ENCODE measurements at places on chromosomes 7 and 10.

DNA sequence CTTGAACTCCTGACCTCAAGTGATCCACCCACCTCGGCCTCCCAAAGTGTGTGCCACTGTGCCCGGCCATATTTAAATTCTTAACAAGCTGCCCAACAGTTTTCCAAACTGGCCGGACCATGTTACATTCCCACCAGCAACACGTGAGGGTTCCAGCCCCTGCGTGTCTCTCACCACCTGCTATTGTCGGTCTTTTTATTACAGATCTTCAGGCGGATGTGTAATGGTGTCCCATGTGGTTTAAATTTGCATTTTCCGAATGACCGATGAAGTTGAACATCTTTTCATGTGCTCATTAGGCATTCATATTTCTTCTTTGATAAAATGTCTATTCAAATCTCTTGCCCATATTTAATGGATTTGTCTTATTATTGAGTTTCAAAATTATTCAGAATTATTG lies 11.5 kb downstream of the ELFN1 start:
- no peak for DNase-seq
- no peak overlapping the region for H3K27ac ChIP-seq
- H3K36me3 ChIP-seq = no peaks in the 10 kb centered on the region
- H3K27me3 ChIP-seq = peaks cover 24% of the 10 kb centered on the region
- no peak overlapping the region for H3K4me3 ChIP-seq

GRCh38 chr10:116385994-116386809 lies 41.4 kb upstream of the PNLIPRP3 start:
- peaks cover 9% of the 10 kb centered on the region for H3K27me3 ChIP-seq
- no peak overlapping the region for H3K27ac ChIP-seq
- H3K4me3 ChIP-seq = no peak overlapping the region
- no peaks in the 10 kb centered on the region for H3K4me1 ChIP-seq

- no peaks in the 10 kb centered on the region for H3K4me1 ChIP-seq
- peaks cover 32% of the 10 kb centered on the region for H3K27me3 ChIP-seq
- DNase-seq = no peak
- no peaks in the 10 kb centered on the region for H3K36me3 ChIP-seq
Measured at GRCh38 chr10:69696073-69696731, 66.2 kb downstream of the FAM241B start.

GRCh38 chr10:12829831-12830390 lies 171.6 kb downstream of the CCDC3 start:
- DNase-seq = no peak
- H3K4me1 ChIP-seq = no peaks in the 10 kb centered on the region
- H3K4me3 ChIP-seq = no peak overlapping the region
- H3K27ac ChIP-seq = no peak overlapping the region
- H3K36me3 ChIP-seq = peaks cover 14% of the 10 kb centered on the region

- H3K4me3 ChIP-seq = no peak overlapping the region
- DNase-seq = no peak
- no peaks in the 10 kb centered on the region for H3K27me3 ChIP-seq
- H3K36me3 ChIP-seq = peaks cover 18% of the 10 kb centered on the region
- H3K27ac ChIP-seq = peak overlapping the region; percentile 82
Measured at GRCh38 chr7:100369105-100369504, 4.2 kb upstream of the PILRA start.

DNA sequence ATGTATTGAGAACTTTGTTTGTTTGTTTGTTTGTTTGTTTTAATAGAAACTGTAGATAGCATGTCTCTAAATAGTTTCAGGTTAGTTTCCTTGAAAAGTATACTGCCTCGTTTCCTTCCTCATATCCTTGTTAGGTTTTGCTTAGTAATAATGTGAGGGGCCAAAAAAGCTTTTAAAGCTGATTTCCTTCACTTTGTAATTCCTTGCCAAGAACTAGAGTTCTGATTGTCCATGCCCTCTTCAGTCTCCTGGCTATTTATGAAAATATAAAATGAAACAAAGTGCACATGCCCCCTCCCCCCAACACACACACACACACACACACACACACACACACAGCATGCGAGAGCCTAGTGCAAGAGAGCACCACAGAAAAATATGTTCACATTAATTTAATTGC lies 115.8 kb downstream of the FZD1 start:
- no peaks in the 10 kb centered on the region for H3K27me3 ChIP-seq
- no peak for DNase-seq
- no peaks in the 10 kb centered on the region for H3K36me3 ChIP-seq
- no peak overlapping the region for H3K27ac ChIP-seq

- H3K27ac ChIP-seq = no peak overlapping the region
- DNase-seq = no peak
- H3K4me3 ChIP-seq = no peak overlapping the region
- H3K4me1 ChIP-seq = no peaks in the 10 kb centered on the region
Measured at GRCh38 chr10:80571352-80571751, 33.6 kb downstream of the SH2D4B start.

GRCh38 chr10:123995461-123996131 lies 97.8 kb downstream of the CHST15 start:
- no peaks in the 10 kb centered on the region for H3K4me1 ChIP-seq
- H3K27me3 ChIP-seq = peaks cover 95% of the 10 kb centered on the region
- H3K36me3 ChIP-seq = peaks cover 2% of the 10 kb centered on the region
- no peak overlapping the region for H3K27ac ChIP-seq
- no peak for DNase-seq

DNA sequence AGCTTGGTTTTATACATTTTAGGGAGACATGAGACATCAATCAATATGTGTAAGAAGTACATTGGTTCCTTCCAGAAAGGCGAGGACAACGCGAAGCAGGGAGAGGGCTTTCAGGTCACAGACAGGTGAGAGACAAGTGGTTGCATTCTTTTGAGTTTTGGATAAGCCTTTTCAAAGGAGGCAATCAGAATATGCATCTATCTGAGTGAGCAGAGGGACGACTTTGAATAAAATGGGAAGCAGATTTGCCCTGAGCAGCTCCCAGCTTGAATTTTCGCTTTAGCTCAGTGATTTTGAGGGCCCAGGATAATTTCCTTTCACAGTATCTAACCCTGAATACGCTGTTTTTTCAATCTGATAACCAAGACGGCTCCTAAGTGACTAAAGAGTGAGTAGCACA lies 82.5 kb upstream of the MYO3A start:
- H3K27ac ChIP-seq = no peak overlapping the region
- no peaks in the 10 kb centered on the region for H3K36me3 ChIP-seq
- DNase-seq = no peak
- H3K4me3 ChIP-seq = no peak overlapping the region

- no peak for DNase-seq
- H3K27ac ChIP-seq = no peak overlapping the region
- peaks cover under 1% of the 10 kb centered on the region for H3K4me1 ChIP-seq
- peaks cover 42% of the 10 kb centered on the region for H3K36me3 ChIP-seq
- no peak overlapping the region for H3K4me3 ChIP-seq
- no peaks in the 10 kb centered on the region for H3K27me3 ChIP-seq
Measured at GRCh38 chr10:5915451-5915850, 25.4 kb downstream of the FBH1 start.

GRCh38 chr7:129188892-129189660 lies 643 bp downstream of the SMO start:
- H3K4me1 ChIP-seq = peaks cover 5% of the 10 kb centered on the region
- no peak for DNase-seq
- peak overlapping the region; percentile 51 for H3K4me3 ChIP-seq
- peaks cover 1% of the 10 kb centered on the region for H3K36me3 ChIP-seq
- no peak overlapping the region for H3K27ac ChIP-seq

GRCh38 chr10:63466144-63466935 lies 563 bp upstream of the JMJD1C start:
- H3K27me3 ChIP-seq = no peaks in the 10 kb centered on the region
- H3K27ac ChIP-seq = peak overlapping the region; percentile 93
- peaks cover 13% of the 10 kb centered on the region for H3K36me3 ChIP-seq
- peaks cover 35% of the 10 kb centered on the region for H3K4me1 ChIP-seq
- H3K4me3 ChIP-seq = peak overlapping the region; percentile 98
- DNase-seq = no peak

DNA sequence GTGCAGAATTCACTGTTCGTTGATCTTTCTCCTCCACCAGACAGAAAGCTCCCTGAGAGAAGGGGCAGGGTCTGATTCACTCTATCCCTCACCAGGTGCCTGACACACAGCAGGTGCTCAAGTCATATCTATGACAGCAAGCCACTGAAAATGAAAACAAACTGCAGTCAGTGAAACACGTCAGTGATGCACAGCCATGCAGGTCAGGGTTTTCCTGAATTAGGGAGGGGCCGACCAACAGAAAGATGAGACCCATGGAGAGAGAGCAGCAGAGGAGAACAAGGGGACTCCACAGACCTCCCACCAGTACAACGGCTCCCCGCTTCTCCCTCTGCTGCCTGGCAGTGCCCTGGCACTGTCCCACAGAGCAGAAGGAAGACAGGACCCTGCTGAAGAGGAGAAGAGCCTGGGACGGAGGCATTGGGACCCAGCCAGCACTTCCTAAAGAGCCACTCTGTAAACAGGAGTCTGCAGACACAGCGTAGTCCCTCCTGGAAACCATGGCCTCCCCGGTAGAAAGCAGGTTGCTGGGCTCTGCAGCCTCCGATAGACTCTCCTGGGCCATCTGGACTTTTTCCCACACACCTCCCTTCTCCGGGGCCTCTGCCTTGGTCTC lies 50.3 kb downstream of the FAM53B start:
- H3K27me3 ChIP-seq = no peaks in the 10 kb centered on the region
- peaks cover 52% of the 10 kb centered on the region for H3K36me3 ChIP-seq
- peaks cover 86% of the 10 kb centered on the region for H3K4me1 ChIP-seq
- peak overlapping the region; percentile 62 for H3K4me3 ChIP-seq
- DNase-seq = no peak

GRCh38 chr7:134785842-134786241 lies 6.4 kb downstream of the CALD1 start:
- DNase-seq = no peak
- no peaks in the 10 kb centered on the region for H3K36me3 ChIP-seq
- H3K27me3 ChIP-seq = peaks cover 4% of the 10 kb centered on the region

DNA sequence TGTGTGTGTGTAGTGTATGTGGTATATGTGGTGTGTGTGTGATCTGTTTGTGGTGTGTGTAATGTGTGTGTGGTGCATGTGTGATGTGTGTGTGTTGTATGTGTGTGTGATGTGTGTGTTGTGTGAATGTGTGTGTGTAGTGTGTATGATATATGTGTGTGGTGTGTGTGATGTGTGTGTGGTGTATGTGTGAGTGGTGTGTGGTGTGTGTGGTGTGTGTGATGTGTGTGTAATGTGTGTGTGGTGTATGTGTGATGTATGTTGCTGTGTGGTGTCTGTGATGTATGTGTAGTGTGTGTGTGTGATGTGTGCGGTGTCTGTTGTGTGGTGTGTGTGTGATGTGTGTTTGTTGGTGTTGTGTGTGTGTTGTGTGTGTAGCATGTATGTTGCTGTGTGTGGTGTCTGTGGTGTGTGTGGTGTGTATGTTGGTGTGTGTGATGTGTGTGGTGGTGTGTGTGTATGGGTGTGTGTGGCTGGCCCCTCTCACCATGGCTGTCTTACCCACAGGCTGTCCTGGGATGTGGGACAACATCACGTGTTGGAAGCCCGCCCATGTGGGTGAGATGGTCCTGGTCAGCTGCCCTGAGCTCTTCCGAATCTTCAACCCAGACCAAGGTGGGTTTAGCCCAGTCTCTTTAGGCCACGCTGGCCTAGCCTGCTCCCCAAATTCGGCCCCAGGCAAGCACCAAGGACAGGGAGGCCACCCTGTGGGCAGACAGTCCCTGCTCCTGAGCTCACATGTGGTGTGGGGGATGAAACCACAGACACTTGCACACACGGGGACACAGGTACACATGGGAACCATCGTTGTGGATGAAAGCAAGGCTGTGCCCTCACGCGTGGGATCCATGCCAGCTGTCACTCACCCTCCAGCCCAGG lies 25.6 kb downstream of the ADCYAP1R1 start:
- H3K4me1 ChIP-seq = no peaks in the 10 kb centered on the region
- peaks cover 23% of the 10 kb centered on the region for H3K27me3 ChIP-seq
- no peak for DNase-seq
- H3K4me3 ChIP-seq = no peak overlapping the region
- H3K27ac ChIP-seq = no peak overlapping the region

GRCh38 chr7:108497082-108497725 lies 28.7 kb downstream of the PNPLA8 start:
- H3K4me1 ChIP-seq = peaks cover 5% of the 10 kb centered on the region
- H3K36me3 ChIP-seq = peaks cover 33% of the 10 kb centered on the region
- no peak overlapping the region for H3K27ac ChIP-seq
- no peak for DNase-seq
- no peak overlapping the region for H3K4me3 ChIP-seq

- H3K4me1 ChIP-seq = peaks cover 44% of the 10 kb centered on the region
- H3K27me3 ChIP-seq = no peaks in the 10 kb centered on the region
- H3K4me3 ChIP-seq = peak overlapping the region; percentile 82
- no peak for DNase-seq
- H3K27ac ChIP-seq = no peak overlapping the region
- peaks cover 7% of the 10 kb centered on the region for H3K36me3 ChIP-seq
Measured at GRCh38 chr10:131980761-131981428, 828 bp downstream of the BNIP3 start.

GRCh38 chr10:91694170-91694794 lies 61.4 kb upstream of the PPP1R3C start:
- H3K27me3 ChIP-seq = peaks cover 14% of the 10 kb centered on the region
- no peak for DNase-seq
- no peaks in the 10 kb centered on the region for H3K4me1 ChIP-seq
- H3K4me3 ChIP-seq = no peak overlapping the region
- no peak overlapping the region for H3K27ac ChIP-seq

GRCh38 chr10:24027107-24027506 lies 181.8 kb upstream of the KIAA1217 start:
- no peak overlapping the region for H3K27ac ChIP-seq
- H3K36me3 ChIP-seq = no peaks in the 10 kb centered on the region
- no peak for DNase-seq
- no peak overlapping the region for H3K4me3 ChIP-seq

- DNase-seq = no peak
- no peak overlapping the region for H3K4me3 ChIP-seq
- no peaks in the 10 kb centered on the region for H3K27me3 ChIP-seq
- no peaks in the 10 kb centered on the region for H3K36me3 ChIP-seq
- H3K27ac ChIP-seq = no peak overlapping the region
Measured at GRCh38 chr7:104386943-104387342, 58.5 kb downstream of the LHFPL3 start.

GRCh38 chr10:88830643-88831268 lies 20.9 kb downstream of the ANKRD22 start:
- H3K27ac ChIP-seq = peak overlapping the region; percentile 47
- DNase-seq = no peak
- no peaks in the 10 kb centered on the region for H3K27me3 ChIP-seq
- H3K36me3 ChIP-seq = no peaks in the 10 kb centered on the region

GRCh38 chr10:61251089-61251488 lies 202.1 kb downstream of the TMEM26 start:
- H3K27me3 ChIP-seq = peaks cover 24% of the 10 kb centered on the region
- H3K4me1 ChIP-seq = no peaks in the 10 kb centered on the region
- H3K36me3 ChIP-seq = no peaks in the 10 kb centered on the region
- no peak for DNase-seq

- H3K27me3 ChIP-seq = no peaks in the 10 kb centered on the region
- H3K4me1 ChIP-seq = peaks cover 11% of the 10 kb centered on the region
- H3K36me3 ChIP-seq = no peaks in the 10 kb centered on the region
- no peak for DNase-seq
- H3K27ac ChIP-seq = no peak overlapping the region
Measured at GRCh38 chr7:133668296-133669060, 415.6 kb downstream of the EXOC4 start.

DNA sequence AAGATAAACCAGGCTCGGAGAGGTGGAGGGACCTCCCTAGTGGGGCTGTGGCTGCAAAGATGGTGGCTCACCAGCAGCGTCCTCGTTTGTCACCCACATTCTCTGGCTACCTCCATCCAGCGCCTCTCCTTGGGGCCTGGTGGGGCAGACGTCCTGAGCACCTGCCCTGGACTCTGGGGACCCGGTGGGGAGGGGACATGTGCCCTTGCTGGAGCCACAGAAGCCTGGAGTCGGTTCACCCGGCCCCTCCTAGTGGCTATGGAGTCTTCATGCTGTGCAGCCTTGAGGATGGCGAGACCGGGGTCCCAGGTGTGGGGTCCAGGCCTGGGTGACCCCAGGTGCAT lies 14.5 kb downstream of the TTYH3 start:
- H3K4me1 ChIP-seq = peaks cover 26% of the 10 kb centered on the region
- H3K27me3 ChIP-seq = no peaks in the 10 kb centered on the region
- peak overlapping the region; percentile 41 for H3K27ac ChIP-seq
- no peak for DNase-seq

Measured in central memory CD8-positive, alpha-beta T cell (primary cell).